ENCODE measurements at places on chromosomes 6 and 20.
A peak's percentile ranks its signal among the peaks of the same experiment; 100 is the strongest.

DNA sequence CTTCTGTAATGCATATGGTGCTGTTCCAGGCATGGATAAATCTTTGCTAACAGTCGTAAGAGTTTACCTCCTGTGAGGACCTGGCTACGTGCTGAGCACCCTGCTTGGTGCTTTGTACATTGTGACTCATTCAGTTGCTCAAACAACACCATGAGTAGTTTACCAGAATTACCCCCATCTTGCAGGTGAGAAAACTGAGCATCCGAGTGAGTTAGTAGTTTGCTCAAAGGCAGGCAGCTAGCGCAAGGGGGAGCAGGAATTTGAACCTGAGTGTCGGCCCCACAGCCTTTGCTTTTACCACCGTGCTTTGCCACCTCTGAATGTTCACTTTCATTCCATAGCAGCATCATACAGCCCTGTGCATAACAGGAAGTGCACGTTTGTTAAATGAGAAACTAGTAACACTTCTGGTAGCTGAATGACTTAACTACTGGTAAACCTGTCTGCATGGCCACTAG, 121.9 kb downstream of the MTHFD1L start:
- peak; percentile 24 for DNase-seq

DNA sequence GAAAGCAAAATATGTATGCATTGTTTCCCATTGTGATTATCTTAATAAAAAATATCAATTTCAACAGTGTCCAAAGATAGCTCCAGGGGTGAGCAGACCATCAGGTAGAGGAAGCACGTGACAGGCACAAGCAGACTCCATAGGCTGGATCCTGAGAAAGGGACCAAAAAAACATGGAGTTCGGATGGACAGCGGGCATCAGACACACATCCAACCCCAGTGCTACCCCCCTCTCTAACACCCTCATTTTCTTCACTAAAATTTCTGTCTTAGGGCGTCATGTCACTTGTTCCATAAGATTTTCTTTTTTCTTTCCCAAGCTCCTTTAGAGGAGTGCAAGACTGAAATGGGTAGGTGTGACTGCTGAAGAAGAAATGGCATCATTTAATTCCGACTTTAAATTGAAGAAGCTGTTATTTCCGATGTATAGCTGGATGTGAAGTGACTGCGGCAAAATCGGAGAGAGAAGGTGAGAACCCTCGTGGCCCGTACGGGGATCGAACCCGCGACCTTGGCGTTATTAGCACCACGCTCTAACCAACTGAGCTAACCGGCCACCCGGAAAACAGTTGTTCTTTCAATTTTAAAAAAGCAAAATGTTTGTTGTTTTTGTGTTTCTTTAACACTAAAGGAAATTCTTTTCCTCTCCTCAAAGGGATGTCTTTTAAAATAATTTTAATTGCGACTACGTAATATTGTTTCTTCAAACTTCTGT, 10.3 kb upstream of the PRSS16 start:
- DNase-seq = peak; percentile 43

- DNase-seq = no peak
Measured at GRCh38 chr6:55293116-55293515, 34.2 kb upstream of the GFRAL start.

DNA sequence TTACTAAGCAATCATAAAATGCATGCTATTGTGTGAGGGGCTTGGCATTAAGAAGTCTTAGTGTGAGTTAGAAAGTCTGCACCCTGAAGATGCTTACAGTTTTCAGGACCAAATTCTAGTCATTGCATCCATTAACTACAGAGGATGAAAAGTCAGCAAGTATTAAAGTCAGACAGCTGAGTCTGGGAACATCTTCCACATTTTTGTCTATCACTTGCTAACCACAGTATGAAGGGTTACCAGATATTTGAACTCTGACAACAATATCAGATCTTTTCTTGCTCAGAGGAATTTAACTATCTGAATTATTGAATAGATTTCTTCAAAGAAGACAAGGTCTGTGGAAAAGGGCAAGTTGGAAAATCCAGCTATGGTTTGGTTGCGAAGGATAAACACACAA, 264.4 kb downstream of the BTBD9 start:
- no peak for DNase-seq

GRCh38 chr20:34710861-34711574, 6.9 kb downstream of the TP53INP2 start:
- DNase-seq = no peak

- DNase-seq = no peak
Measured at GRCh38 chr6:166569206-166569605, 17.3 kb downstream of the RAMACL start.

DNA sequence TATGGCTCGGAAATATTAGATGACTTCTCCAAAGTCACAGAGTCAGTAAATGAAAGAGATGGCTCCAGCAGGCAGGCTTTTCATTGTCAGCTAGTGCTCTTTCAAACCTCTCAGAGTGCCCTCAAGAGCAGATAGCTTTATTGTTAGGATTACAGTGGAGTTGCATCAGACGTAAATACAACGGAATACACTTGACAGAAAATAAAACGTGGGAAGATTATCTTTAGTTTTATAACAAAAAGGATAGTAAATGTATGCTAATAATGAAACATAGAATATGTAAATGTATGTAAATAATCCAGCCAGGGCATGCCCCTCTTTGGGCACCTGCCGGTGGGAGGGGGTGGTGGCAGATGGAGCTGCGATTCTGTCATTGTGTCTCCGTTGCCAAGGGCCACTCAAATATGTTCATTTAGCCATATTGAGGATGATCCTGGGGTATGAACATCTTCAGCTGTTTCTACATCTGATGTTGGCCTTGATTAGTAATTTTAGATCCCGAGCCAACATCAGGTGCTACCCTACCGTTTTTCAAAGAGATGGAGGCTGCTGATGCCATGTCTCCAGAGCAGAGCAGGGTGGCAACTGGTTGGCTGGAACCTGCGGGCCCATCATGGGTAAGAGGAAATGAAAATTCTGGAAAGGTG, 358.3 kb upstream of the SULF2 start:
- DNase-seq = no peak

- DNase-seq = no peak
Measured at GRCh38 chr6:137764464-137764863, 102.6 kb upstream of the TNFAIP3 start.

- DNase-seq = no peak
Measured at GRCh38 chr20:5354901-5355300, 38.1 kb upstream of the PROKR2 start.

DNA sequence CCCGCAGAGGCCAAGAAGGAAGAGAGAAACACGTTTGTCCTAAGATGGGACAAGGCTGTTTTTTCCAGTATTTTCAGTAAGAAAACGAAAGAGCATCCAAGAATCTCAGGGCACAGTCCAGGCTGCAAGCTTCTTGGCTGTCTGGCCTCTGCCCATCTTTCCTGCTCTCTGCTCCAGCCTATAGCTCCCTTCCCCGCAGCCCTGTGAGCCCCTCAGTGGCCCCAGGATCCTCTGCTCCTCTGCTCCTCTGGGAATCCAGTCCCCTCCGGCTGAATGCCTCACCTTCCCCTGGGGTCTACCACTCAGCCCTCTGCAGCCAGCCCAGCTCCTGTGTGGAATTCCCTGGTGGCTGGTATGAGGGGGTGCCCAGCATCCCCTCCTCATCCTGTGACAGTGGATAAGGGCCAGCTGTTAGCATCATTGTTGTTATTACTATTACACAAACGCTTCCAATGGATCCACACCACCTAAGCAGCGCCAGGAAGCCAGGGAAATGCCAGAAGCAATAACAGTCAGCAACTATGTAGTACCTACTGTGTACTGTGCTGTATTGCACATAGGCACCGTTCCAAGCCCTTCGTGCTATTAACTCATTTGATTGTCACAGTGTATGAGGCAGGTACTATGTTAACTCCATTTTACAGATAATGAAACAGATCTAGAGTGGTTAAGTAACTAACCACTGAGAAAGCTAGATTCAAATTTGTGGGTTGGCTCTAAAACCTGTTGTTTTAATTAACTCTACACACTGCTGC, 60.3 kb upstream of the PTPN1 start:
- DNase-seq = no peak

GRCh38 chr6:38262609-38263008, 377.1 kb downstream of the BTBD9 start:
- no peak for DNase-seq

GRCh38 chr20:14412065-14412681, 74.8 kb upstream of the FLRT3 start:
- no peak for DNase-seq

DNA sequence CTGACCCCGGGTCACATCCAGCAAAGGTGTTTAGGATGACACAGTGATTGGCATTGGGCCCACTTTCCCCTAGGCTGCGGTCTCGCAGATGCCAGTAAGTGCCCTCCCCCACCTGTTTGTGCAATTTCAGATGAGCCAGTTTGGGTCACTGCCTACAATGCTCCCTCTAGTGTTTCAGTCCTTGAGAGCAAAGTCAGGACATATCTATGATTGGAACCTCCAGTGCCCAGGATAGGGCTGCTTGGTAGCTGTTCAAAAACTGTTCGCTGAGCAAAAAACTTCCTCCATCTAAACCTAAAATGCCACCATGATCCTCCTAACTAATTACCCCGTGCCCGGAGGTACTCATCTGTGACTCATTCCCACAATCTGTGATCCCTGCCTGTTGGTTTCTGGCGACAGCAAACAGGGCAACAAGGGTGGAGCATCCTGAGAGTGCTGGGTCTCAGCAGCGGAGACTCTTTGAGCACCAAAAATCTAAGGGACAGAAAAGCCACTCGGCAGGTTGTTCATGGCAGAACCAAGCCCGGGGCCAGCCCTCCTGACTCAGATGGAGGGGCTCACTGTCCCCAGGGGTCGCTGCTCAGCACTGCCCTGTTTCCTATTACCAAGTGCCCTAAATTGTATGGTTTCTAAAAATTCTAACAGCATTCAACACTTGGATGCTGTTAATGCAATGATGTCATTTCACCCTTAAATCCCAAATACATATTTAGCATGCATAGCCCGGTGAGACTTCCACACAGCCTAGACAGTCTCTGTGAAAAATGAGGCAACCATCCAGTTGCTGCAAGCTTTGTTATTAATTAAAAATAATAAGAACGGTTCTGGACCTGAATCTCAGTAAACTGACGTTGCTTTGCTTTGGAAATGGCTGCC, 5.0 kb downstream of the VSX1 start:
- no peak for DNase-seq

All from stimulated activated CD8-positive, alpha-beta memory T cell treated with anti-CD3 and anti-CD28 coated beads, Interleukin-7, amount 100 ng/mL, for 48 hours (primary cell).